SK-N-DZ (cell line): ENCODE measurements at places on chromosomes 16 and 17.
A peak's percentile ranks its signal among the peaks of the same experiment; 100 is the strongest.

DNA sequence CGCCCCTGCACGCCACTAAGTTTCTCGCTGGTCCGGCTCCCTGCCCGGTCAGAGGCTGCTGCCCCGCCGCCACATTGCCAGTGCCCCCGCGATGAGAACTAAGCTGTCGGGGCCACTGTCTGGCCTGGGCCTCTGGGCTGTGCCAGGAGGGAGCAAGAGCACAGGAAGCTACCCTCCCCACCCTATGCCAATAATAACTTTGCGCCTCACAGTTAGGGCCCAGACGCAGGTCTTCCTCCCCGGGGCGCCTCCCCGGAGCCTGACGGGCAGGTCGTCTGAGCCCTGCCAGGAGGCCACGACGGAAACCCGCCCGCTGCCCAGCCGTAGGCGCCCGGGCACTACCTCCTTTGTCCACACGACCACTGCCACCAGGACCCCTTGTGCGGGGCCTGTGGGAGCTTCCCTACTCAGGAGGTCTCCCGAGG, 1.5 kb downstream of the ZFPM1 start:
- DNase-seq = no peak

- DNase-seq = no peak
These were observed 37.8 kb downstream of the OR1D5 start for GRCh38 chr17:3025421-3026124.

DNA sequence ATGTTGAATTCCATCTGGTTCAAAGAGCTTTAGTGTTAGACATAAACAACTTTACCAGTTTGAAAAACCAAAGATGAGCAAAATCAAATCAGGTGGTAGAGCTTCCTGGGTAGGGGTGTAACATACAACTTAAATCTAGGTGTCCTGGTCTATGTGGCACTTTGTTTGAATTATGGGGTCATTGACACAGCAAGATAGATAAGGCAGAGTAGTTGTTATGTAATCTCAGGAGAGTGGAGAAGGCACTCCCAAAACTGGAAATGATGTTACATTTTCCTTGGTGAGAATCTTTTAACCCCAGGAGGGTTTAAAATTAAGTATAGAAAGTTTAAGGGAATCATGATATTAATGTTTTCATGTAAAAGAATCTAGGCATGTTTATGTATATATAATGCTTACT, 31.9 kb downstream of the CCDC42 start:
- DNase-seq = no peak

DNA sequence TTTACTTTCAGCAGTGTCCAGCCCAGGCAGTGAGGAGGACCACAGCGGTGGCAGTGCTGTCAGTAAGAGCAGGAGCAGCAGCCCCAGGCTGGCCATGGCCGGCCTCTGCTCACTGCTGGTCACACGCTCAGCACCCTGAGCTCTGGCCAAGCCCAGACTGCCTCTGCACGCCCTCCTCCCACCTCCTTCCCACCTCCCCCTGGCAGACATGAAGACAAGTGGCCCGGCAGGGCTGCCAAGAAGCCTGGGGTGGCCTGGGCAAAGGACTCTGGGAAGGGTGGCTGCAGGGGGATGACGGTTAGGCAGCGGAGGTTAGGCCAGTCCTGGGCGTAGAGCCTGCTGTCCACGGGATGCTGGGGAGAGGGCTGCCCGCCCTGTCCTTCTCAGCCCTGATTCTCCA, at the start of gene C16orf89:
Gene C16orf89 (minus strand): TSS at position 144 of the 400 bp plus-strand sequence. CDS start 48 bp downstream, at position 96.
- DNase-seq = no peak

GRCh38 chr17:37637956-37638355, 5.3 kb downstream of the DDX52 start:
- no peak for DNase-seq

- no peak for DNase-seq
These were observed 182.2 kb downstream of the ABCC12 start for GRCh38 chr16:47973552-47973951.

GRCh38 chr16:35862242-35862641, 2402.8 kb downstream of the TP53TG3F start:
- no peak for DNase-seq

- DNase-seq = no peak
These were observed 57.5 kb downstream of the CDH13 start for GRCh38 chr16:82684256-82684655.

DNA sequence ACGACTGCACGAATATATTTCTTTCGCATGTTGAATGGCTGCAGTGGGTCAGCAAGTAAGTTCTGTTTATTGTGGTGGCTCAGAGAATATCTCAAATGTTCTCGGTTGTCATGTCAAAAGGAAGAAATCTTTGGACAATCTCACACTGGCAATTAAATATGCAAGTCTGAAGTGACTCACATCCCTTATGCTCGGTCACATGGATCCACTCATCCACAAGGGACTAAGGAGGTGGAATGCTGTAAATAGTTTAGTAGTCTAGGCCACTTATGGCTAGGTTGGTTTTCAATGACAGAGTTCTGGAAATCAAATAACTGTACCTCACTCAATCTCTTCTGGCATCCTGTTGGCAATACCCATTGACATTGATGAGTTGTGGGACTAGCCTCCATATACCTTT, 33.0 kb upstream of the PMP22 start:
- no peak for DNase-seq

DNA sequence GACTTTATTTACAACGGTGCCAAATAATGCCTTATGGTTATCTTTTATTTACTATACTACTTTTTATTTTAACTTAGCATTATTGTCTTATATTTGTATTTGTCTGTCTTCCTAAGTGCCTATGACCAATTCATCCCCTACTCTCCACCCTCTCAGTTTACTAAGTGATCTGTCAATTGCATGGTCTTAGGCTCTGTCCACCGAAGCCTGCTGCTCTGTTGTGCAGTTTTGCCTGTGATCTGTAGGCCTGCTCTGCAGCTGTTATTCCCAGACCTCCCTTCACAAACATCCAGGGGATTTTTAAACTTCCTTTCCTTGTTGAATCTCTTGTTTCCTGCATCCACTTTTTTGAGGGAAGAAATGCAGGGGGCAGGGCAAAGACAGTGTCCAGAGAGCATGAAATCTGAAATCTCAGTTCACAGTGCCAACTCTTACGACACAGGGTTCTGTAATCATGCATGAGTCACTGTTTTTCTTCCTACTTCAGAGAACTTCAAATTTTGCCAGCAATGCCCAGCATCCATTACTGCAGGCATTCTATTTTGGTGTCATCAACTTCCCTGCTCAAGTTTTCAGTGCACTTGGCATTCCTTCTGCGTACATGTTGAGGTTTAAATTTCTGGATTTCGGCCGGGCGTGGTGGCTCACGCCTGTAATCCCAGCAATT, 11.4 kb downstream of the SLFN5 start:
- DNase-seq = no peak

DNA sequence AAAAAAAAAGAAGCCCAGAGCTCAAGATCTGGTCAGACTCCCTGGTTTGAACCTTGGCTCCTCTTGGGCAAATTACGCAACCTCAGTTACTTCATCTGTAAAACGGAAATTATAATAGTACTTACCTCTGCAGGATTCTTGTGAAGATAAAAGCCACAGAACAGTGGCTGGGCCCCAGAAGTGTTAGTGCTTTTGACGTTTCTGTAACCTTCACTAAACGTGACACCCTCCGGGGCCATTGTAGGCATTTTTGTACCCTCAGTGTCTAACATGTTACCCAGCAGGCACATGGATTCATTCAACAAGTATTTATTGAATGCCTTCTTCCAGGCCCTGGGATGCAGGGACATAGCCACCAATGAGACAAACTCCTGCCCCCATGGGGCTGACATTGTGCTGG, 58.0 kb downstream of the PITPNC1 start:
- DNase-seq = no peak

- no peak for DNase-seq
These were observed 114.9 kb downstream of the CDYL2 start for GRCh38 chr16:80689487-80689886.

DNA sequence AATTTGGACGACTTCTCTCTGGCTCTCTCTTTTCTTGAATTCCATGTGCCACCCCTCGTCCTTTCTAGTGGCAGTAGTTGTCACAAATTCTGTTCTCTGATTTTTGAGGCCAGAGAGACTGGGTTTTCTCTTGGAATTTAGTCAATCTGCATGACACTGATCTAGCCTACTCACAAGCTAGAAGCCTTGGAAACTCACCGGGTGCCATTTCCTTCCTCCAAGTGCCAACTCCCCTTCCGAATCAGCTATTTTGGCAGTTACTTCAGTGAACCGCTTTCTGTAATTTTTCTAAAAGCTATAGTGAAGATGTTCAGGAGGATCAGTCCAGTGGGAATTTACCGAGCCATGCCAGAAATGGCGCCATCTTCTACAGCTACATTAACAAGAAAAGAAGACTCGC, 228.9 kb downstream of the PMP22 start:
- no peak for DNase-seq

DNA sequence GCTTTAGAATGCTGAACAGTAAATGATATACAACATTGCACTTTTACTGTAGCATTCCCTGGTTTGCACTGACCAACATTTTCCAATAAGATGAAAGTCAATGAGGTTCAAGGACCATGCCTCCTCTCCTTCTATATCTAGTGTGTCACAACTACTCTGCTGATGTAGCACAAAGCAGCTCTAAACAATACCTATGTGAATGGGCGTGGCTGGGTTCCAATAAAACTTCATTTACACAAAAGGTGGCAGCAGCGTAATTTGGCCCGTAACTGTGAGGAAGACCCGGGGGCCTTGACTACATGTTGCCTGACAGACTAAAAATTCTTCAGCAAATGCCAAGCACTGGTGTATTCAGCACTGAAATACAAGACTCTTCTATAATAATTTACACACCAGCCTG, 6.5 kb downstream of the SRP68 start:
- no peak for DNase-seq

GRCh38 chr16:65739518-65739917, 617.7 kb upstream of the CDH11 start:
- no peak for DNase-seq

- DNase-seq = no peak
These were observed 448.7 kb downstream of the CDH8 start for GRCh38 chr16:61587526-61587925.

DNA sequence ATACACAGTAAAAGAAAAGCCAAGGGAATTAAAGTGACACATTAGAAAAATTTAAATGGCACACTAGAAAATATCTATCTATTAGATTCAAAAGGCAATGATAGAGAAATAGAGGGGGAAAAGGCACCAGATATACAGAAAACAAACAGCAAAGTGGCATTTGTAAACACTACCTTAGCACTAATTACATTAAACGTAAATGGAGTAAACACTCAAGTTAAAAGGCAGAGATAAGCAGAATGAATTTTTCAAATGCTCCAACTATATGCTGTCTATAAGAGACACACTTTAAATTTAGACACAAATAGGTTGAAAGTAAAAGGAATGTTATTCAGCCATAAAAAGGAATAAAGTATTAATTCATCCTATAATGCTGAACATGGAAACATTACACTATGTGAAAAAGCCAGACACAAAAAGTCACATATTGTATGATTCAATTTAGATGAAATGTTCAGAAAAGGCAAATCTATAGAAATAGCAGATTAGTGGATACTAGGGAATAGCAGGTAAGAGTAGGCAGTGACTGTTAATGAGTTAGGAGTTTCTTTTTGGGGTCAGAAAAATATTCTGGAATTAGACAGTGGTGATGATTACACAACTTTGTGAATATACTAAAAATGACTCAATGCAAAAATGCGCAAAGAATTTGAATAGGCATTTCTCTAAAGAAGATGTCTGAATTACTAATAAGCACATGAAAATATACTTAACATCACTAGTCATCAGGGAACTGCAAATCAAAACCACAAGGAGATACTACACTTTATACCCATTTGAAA, 92.4 kb downstream of the BRIP1 start:
- DNase-seq = no peak

- DNase-seq = peak; percentile 65
These were observed at the start of gene DRC7 for GRCh38 chr16:57694725-57695679. Gene DRC7, plus strand, starts transcription at chr16:57694806. Its CDS starts 3,144 bp downstream, at chr16:57697950.

- no peak for DNase-seq
These were observed 93.6 kb downstream of the WSCD1 start for GRCh38 chr17:6163612-6164333.

DNA sequence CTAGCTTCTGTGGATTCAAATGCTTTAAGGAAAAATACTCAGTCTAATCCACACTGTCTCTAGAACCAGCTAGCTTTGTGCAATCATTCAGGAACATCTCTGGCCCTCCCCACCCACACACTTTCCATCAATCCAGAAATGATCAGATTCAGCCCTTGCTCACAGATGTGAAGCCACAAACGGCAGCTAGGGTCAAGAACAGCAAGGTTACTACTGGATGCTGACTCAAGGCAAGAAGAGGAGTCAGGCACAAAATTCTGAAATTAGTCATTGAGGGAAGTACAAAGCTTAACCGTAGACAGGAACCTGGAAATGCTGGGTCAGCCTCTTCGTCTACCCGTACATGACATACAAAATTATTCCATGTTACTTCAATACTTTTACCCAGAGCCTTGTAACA, 174.6 kb downstream of the CDH13 start:
- DNase-seq = no peak

DNA sequence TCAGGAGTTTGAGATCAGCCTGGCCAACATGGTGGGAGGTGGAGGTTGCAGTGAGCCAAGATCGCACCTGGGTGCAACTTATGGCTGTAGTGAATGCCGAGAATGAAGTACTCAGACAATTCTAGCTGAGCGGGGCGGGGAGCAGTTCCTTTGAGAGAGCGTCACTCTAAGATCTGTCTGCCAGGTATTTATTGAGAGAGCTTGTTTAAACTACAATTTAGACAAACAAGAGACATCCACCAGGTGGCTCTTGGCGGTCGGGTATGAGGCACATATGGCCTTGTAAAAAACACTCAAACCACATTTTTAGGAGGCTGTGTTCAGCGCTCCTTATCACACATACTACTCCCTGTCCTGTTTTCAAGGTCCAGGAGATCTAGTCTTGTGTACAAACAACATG, 40.6 kb upstream of the CDH1 start:
- DNase-seq = no peak

DNA sequence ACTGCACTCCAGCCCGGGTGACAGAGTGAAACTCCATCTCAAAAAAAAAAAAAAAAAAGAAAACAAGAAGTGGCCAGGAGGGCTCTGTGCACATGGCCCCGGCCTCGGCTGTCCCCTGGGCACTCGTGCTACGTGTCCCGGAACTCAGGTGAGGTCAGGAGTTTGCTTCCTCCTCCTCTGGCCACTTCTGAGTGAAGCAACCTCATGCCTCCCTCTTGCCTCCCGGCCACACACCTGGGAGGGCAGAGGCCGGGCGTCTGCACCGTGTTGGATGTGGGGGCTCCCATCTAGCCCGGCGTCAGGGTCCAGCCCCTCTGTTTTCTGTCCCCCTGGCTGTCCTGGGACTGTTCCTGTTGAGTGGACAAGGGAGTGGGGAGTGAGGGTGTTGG, 22.2 kb downstream of the ASPSCR1 start:
- no peak for DNase-seq

DNA sequence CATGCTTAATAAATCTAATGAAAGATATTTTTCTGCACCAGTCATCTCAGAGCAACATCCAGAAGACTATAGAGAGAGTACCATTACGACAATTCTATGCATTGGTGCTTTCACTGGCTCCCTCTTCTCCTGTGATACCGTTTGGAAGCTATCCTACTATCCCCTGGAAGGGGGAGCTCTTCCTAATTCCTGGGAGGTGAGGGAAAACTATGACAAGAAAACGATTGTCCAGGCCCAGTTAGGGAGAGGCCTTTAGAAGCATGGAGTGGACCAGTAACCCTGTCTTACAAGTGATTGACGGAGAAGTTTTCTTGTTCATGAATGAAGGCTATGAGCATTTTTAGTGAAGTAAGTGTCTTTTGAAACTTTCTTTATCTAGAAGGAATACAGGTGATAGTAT, 150.2 kb downstream of the TANC2 start:
- peak; percentile 57 for DNase-seq

GRCh38 chr16:82093666-82094300, 58.7 kb downstream of the HSD17B2 start:
- no peak for DNase-seq

- DNase-seq = no peak
These were observed 4.6 kb upstream of the MVD start for GRCh38 chr16:88667461-88667860.

GRCh38 chr17:67092291-67092690, 47.9 kb downstream of the CACNG1 start:
- no peak for DNase-seq
